ENCODE measurements at places on chromosomes 16 and 17.

DNA sequence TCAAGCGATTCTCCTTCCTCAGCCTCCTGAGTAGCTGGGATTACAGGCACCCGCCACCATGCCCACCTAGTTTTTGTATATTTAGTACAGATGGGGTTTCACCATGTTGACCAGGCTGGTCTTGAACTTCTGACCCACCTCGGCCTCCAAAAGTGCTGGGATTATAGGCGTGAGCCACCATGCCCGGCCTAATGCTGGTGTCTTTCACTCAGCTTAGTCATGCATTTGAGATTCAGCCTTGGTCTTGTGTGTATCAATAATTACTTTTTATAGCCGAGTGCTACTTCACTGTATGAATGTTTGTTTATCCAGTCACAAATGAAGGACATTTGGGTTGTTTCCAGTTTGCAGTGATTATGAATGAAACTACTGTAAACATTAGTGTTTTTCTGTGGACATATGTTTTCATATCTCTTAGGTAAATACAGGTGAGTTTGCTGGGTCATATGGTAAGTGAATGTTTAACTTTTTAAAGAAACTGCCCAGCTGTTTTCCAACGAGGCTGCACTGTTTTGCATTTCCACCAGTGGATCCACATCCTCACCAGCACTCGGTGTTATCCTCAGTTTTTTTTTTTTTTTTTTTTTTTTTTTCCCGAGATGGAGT lies 11.0 kb upstream of the PLCG2 start:
- DNase-seq = no peak

DNA sequence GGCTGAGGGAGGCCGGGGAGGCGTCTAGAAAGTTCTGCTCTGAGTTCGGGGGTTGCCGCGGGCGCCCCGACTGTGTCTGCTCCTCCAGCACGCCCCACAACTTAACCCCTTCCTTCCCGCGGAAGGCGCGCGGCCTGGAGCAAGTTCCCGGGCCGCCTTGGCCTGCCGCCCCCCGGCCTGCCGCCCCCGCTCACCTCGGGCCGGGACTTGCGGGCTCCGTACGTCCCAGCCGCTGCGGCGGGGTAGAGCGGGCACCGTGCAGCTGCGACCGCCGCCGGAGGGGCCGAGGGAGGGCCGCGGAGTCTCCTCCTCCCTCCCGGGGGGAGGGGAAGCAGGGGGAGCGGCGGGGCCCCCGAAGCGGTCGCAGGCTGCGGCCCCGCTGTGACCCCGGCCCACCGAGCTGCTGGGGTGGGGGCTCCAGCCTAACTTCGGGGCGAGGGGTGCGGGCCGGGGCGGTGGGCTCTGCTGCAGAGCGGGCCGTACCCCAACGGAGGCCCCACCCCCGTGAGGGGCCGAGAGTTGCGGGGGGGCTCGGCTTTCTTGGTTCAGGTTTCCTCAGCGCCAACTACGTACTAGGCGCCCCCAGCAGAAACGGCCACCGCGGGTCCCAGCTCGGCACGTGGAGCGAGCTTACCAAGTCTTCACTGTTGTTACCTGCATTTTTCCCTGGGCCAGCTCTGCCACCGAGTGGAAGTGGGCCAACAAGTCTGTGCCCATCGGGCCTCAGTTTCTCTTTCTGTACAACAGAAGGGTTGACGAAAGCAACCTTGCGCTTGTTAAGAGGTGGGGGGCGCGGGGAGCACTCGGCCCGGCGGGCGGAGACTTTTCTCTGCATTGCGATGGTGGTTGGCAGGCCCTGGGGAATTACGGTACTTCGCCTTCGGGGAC lies at the start of gene CCDC102A:
TSS of gene CCDC102A (minus strand) at position 266 of the 888 bp plus-strand sequence. CDS start 7,394 bp downstream, outside the sequence.
- peak; percentile 35 for DNase-seq

GRCh38 chr17:17355426-17355825 lies 52.3 kb downstream of the NT5M start:
- no peak for DNase-seq

DNA sequence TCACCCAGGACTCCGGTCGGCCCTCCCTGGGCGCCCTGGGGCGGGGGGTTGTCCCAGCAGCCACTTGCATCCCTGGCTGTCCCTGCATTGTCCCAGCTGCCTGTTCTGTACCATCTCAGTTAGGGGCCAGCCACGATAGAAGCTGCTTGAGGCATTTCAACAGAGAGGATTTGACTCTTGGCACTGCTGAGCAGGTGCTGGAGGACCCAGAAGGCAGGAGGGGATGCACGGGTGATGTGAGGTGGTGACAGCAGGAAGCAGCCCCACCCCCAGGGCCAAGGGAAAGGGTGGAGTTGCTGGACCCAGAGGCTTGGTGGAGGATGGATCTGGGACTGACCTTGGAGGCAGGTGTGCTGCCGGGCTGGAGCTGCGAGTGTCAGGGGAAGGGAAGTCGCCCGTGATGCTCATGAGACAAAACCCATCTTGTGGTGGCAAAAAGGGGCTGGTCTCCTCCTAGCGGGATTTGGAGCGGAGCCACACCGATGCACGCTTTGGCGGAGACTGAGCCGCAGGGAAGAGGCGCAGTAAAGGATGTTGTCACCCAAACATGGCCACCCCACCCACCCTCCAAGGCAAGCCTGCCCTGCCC lies 188.0 kb upstream of the GSE1 start:
- no peak for DNase-seq

DNA sequence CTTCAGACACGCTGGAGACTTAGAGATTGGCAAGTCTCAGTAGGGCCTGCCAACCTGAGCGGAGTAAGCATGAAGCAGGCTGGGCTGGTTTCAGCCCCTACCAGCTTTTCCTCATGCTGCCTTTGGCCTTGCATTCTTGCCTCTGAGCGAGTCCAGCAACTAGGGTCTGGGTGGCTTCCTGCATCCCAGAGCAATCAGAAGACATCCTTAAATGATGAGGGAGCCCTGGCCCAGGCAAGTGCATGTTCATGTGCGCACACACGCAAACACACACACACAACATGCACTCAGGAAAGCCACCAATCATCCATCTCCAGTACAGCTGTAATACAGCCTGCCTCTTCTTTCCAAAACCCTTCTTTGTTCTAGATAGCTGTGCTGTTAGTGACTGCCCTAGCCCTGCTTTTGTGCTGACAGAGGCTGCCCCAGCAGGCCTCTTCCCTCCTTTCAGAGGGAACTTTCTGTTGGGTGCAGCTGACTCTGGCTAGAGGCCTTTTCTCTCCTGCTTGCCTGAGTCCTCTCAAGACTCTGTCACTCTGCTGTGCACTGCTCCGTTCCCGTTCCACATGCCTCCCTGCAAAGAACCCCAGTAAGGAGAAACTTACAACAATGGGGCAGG lies 30.7 kb upstream of the TBX2 start:
- DNase-seq = no peak

- peak; percentile 9 for DNase-seq
Measured at GRCh38 chr17:58630883-58631522, 60.8 kb downstream of the TEX14 start.

DNA sequence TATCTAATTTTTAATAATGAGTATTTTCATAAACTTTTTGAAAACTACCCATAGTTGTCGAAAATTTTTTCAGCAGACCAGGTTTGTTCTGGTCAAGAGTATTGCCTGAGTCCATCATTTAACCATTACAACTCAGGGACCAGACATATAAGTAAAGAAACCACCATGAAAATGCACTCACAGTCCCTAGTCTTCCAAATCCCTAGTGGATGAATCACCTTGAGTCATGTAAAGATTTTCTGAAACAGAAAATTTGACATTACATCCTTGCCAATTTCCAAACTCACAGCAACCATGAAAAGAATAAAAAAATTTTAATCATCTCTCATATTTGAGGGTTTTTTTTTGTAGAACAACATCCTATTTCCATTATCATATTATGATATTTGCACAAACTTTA lies 1337.5 kb upstream of the CDH8 start:
- no peak for DNase-seq

DNA sequence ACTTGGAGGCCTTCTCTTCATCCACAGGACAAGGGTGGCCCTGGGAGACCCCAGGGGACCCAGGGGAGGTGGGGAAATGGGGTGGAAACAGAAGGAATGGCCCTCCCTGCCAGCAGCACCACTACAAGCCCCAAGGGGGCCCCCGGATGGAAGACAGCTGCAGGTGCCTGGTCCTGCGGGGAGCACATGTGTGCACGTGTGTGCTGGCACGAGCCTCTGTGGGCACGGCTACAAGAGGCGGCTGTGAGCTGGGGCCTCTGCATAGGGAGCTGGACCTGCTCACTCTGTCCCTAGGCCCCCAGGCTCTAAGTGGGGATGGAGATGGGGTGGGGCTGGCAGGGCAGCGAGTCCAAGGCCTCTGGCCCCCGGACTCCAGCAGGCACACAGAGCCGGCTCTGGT lies 13.2 kb upstream of the AATK start:
- no peak for DNase-seq

- DNase-seq = no peak
Measured at GRCh38 chr16:24075931-24076716, 180.0 kb upstream of the CACNG3 start.

DNA sequence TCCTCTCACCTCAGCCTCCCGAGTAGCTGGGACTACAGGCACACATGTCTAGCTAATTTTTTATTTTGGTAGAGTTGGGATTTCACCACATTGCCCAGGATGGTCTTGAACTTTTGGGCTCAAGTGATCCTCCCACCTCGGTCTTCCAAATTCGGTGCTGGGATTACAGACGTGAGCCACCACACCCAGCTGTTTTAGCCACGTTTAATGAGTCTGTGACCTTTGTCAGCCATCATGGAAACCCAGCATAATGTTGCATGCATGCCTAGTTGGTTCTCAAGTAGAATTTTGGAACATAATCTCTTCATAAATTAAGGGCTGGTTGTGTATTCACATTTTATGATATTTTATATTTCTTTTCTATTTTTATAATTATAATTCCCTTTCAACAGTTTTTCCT lies 42.0 kb downstream of the GOSR1 start:
- no peak for DNase-seq

GRCh38 chr17:81383504-81384421 lies 11.5 kb upstream of the BAHCC1 start:
- no peak for DNase-seq

- DNase-seq = no peak
Measured at GRCh38 chr16:48491517-48491916, 106.3 kb upstream of the SIAH1 start.

- peak; percentile 19 for DNase-seq
Measured at GRCh38 chr16:3716831-3717234, 491 bp downstream of the TRAP1 start.

DNA sequence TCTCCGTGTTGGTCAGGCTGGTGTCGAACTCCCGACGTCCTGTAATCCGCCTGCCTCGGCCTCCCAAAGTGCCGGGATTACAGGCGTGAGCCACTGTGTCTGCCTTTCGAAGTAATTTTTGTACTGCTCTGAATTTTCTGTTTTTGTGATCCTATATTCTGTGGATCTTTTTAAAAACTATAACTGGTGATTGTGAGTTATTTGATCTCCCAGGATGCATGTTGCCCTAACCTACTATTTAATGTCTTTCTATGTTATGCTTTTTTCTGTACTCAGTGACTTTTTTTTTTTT lies 2.5 kb downstream of the RSPRY1 start:
- no peak for DNase-seq

- DNase-seq = no peak
Measured at GRCh38 chr16:15031179-15031578, 24.7 kb downstream of the NTAN1 start.

DNA sequence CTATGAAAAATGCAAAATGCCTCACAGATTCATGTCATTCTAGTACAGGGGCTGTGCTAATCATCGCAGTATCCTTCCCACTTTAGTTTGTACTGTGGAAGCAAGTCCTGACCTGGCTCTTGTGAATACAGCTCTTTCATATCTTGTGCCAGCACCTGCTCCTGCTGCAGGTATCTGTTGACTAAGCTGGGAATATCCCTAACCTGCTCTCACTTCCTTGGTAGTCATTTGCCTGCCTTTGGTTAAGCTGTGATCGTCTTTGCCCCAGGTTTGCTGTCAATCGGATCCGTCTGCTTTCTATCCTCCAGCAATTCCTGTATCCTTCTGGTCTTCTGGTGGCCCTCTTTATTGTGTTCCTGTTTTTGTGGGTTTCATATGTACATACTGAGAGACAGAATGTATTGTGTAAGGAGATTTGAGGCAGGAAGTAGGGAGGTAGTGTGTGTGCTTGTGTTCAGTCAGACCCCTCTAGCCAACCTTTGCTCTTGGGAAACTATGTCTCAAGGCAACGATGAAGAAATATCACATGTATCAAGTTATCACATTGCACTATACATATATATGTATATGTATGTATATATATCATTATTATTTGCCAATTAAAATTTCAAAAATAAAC lies 7.7 kb upstream of the GINS3 start:
- no peak for DNase-seq

DNA sequence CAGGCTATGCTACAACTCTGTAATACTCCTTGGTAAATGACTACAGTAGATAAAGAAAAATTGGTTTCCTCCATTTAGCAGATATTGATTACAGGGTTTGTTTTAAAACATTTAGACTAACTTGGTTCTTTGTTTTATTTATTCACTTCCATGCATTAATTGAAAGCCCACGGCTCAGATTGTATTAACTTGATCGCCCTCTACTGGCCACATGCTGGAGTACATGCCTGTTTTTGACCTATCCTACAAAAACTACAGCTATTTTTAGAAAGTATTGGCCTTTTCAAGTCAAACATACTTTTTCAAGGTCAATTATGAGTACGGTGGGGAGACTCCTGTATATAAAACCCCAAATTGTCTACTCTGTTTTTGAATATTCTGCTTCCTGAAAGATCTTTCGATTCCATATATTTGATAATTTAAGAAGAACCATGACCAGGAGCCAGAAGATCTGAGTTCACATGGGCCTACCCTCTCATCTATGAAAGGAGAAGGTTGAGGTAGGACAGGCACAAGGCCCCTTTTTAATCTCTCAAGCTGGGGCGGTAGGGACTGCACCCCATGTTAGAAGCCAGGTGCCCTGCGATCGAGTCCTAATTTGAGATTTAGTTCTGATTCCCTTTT lies 51.8 kb downstream of the CA10 start:
- DNase-seq = peak; percentile 18

All from stimulated activated CD8-positive, alpha-beta memory T cell treated with anti-CD3 and anti-CD28 coated beads, Interleukin-2, amount 100 ng/mL, for 48 hours (primary cell).